ENCODE measurements at places on chromosomes 12 and 14.

GRCh38 chr12:104684884-104685283 is 228.1 kb downstream of the CHST11 start:
- no peak for DNase-seq

GRCh38 chr14:77059276-77059915 is 30.9 kb upstream of the IRF2BPL start:
- no peak for DNase-seq

DNA sequence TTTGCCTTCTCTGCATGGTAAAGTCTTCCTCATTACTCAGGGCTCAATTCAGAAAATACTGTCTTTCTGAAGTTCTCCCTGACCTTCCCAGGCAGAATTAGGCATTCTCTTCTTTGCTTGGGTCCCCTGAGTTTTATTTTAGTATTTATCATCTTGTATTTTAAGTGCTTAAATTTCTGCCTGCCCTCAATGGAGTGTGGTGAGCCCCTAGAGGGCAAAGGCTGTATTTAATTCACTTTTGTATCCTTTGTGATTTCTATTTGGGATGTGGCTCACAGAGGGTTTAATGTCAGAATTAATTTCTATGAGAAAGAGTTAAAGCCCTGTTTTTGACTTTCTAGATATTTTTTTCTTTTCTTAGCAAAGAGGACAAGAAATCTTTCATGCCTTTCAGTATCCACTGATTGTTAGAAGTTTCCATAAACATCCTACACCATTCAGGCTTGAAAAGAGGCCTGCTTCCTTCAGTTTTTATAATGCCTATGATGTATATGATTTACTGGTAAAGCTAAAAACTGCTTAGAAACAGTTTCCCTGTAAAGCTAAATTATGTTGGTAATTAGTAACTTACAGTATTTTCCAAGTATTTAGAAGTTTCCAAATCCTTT is 55.6 kb upstream of the PTPRB start:
- no peak for DNase-seq

DNA sequence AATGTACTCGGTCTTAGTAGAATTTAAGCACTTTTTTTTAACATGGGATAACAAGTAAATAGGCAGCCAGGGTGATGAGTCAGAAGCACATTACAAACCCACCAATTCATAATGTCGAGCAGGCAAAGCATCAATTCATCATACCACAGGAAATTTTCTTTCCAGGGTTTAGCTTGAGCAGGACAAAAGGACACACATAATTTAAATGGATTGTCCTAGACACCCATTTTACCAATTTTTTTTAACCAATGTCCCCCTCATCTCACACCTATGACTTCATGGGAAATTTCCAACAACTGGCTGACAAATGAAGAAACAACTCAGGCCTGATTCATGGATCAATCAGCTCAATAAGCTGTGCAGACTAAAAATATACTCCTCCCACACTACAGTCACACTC is 58.8 kb upstream of the FOXG1 start:
- DNase-seq: no peak

GRCh38 chr12:76057326-76057725 is 25.8 kb upstream of the PHLDA1 start:
- no peak for DNase-seq

GRCh38 chr12:8987163-8987562 is 2.2 kb upstream of the KLRG1 start:
- no peak for DNase-seq

- no peak for DNase-seq
These were observed 449.4 kb upstream of the OR4E1 start for GRCh38 chr14:22122829-22123560.

- DNase-seq: peak; percentile 19
These were observed 986.3 kb upstream of the TMEM132C start for GRCh38 chr12:127280393-127281275.

GRCh38 chr12:88630561-88630960 is 50.3 kb upstream of the KITLG start:
- DNase-seq: no peak

- no peak for DNase-seq
These were observed 6.0 kb downstream of the TMEM260 start for GRCh38 chr14:56585461-56586084.

- DNase-seq: no peak
These were observed 234.2 kb upstream of the ARHGAP5 start for GRCh38 chr14:31842899-31843298.

- no peak for DNase-seq
These were observed 106.7 kb upstream of the SFSWAP start for GRCh38 chr12:131603939-131604795.

DNA sequence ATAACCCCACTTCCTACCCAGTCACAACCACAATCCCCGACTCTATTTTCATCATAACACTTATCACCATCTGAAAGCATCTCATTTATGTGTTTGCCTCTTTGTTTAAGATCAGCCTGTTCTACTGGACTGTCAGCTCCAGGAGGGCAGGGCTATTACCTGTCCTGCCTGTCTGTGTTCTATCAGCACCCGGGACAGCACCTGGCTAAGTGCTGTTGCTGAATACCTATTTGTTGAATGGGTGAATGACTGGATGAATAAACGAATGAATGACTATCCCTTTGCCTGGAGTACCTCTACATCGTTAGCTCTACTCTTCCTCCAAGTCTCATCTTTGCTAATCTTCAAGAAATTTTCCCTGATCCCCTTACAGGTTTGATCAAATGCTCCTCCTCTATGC is 69.0 kb downstream of the WSCD2 start:
- no peak for DNase-seq

DNA sequence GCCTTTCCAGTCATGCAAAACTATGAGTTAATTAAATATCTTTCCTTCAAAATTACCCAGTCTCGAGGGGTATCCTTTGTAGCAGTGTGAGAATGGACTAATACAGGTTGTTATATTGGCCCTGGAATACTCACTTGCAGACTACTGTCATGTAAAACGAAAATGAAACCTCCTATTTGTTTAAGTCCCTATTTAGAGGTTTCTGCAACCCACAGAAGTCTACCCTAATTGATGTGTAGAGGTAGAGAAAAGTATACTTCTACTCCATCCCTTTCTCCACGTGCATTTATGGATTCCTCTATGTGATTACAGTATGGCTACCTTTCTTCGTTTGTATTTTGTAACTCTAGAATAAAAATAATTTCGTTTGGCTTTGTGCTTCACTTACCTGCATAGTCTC is 371.1 kb downstream of the FSCB start:
- no peak for DNase-seq

GRCh38 chr14:55410876-55411275 is 754 bp downstream of the ATG14 start:
- no peak for DNase-seq

DNA sequence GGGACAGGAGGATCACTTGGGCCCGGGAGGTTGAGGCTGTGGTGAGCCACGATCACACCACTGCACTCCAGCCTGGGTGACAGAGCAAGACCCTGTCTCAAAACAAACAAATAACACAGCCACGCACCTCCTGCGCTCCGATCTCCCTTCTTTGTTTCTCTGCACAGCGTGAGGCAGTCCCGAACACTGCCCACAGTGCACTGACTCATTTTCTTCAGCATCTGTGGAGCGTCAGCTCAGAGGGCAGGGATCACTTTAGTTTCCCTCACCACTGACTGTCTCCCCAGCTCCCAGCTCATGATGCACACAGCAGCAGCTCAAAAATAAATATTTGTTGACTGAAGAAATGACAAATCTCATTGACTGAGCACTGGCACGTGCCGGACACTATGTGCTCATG is 883 bp upstream of the MYL2 start:
- no peak for DNase-seq

GRCh38 chr12:116210131-116210530 is 67.4 kb downstream of the MED13L start:
- no peak for DNase-seq

DNA sequence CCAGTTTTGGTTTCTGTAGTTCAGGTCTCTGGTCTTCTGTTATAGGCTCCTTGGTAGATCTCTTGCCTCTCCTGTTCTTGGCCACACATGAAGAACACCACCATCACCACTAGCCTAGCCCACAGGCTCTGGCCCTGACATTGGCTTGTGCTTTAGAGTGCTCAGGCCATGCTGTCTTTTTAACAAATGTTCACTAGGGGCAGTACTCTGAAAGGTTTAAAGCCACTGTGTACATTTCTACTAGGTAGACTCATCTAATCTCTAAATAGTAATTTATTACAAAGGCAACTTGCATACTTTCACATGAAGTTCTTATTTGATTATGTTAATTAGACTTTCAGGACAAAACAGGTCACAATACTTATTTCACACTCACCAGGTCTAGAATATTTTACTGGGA is 38.3 kb downstream of the PDE6H start:
- DNase-seq: no peak

DNA sequence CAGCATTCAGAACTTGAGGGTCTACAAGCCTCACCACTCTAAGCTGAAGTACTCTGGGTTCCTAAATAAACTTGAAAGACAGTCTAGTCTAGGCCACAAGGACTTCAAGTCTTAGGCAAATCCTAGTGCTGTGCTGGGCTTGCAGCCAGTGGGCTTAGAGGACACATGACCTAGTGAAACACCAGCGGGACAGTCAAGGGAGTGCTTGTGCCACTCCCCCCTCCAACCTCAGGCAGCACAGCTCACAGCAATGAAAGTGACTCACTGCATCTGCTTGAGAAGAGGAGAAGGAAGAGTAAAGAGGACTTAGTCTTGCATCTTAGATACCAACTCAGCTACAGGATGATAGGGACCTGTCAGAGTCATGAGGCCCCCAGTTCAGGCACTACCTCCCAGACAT is 438.1 kb downstream of the IPO8 start:
- DNase-seq: no peak

- no peak for DNase-seq
These were observed 3.7 kb downstream of the EFS start for GRCh38 chr14:23361320-23361719.

DNA sequence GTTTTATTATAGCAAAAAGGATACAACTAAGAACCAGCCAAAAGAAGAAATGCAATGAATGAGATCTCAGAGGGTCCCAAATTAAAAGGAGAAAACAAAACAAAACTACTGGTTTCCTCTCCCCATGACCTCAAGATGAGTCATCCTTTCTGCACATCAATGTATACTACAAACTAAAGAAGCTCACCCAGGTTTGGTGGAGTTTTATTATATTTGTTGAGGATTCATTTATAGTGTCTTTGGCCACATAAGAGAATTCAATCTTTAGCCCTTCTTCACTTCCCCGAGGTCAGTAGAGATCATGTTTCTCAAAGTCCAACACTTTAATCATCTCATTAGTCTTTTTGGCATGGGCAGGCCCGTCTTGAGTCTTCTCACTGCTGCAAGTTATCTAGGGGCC is 210.6 kb downstream of the SLC6A15 start:
- no peak for DNase-seq

DNA sequence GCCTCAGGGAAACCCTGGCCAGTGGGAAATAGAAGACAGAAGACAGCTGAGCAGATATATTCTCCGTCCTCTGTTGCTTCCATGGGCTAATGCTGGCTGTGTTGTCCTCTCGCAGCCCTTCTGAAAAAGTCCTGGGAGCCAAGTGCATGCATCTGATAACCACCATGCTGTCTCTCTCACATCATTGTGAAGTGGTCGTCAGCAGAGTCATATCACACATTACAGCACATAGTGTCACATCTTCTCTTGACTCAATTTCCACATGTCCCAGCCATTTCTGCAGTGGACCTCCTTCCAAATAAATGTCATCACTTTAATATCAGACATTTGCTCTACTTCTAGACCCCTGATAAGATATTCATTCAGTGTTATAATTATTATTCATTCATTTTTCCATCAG is 3.8 kb downstream of the TAS2R20 start:
- no peak for DNase-seq

DNA sequence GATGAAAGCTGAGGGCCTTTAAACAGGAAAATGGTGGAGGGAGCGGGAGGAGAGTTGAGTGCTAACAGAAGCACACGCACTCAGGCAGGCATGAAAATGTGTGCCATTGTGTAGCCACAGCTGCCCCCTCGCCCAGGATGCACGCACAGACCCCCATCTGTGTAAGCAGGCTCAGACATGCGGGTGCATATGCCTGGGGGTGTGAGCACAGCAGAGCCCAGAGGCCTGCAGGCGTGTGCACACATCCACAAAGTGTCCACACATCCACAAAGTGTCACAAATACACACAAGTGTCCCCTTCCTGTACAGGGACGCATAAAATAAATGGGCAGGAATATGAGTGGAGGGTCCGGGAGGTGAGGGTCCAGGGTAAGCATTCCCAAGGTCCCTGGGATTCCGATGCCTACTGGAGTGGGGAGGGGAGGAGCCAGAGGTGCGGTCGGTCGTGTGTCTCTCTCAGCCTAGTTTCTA is 805 bp upstream of the KRT7 start:
- DNase-seq: no peak

- no peak for DNase-seq
These were observed 45.9 kb downstream of the SLC6A12 start for GRCh38 chr12:167959-168600.

GRCh38 chr14:31320922-31321766 is 99.2 kb downstream of the HEATR5A start:
- no peak for DNase-seq

DNA sequence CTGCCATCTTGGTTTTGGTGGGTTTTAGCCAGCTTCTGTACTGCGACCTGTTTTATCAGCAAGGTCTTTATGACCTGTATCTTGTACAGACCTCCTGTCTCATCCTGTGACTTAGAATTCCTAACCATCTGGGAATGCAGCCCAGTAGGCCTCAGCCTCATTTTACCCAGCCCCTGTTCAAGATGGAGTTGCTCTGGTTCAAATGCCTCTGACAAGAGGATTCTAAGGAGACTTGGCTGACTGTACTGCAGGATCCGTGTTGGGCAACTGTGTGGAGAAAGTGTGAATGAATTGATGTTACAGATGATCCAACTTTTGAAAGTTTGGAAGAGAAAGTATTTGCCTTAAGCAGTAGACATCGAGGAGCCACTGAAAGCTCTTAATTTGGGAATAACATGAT is 91.0 kb downstream of the TTLL5 start:
- DNase-seq: no peak

DNA sequence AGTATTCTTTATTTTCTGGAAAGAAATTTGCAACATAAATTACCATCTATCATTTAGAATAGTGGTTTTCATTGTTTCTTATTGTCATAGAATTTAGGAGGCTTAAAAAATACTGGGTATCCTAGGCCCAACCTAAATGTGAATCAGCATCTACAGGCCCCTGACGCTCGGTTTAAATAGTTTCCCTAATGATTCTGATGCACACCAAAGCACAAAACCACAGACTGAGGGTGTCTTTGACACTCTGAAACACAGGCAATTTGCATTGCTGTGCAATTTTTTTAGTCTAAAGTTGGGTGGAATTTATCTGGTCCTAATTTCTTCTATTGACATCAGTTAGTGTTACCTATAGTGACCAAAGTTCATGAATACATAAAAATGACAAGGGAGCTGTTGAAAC is 87.6 kb upstream of the SSTR1 start:
- no peak for DNase-seq

GRCh38 chr12:12439636-12440035 is 82.8 kb downstream of the BORCS5 start:
- DNase-seq: no peak

GRCh38 chr12:94427501-94428381 is 31.9 kb downstream of the CEP83 start:
- no peak for DNase-seq

- DNase-seq: no peak
These were observed 358.6 kb downstream of the DUSP6 start for GRCh38 chr12:88993651-88994050.

All from activated gamma-delta T cell (primary cell).